ENCODE measurements at places on chromosomes 5 and 9. TPM values are rescaled to one million over a fixed set of nuclear protein-coding genes. Genes with fewer than 3 reads are reported as not detected.
A peak's percentile ranks its signal among the peaks of the same experiment; 100 is the strongest.

PCDH1 gene
- 13.6 TPM for polyA plus RNA-seq

ZNF454 gene
- polyA plus RNA-seq: 3.7 TPM

C5orf52 gene
- not detected for polyA plus RNA-seq

FAM78A gene
- polyA plus RNA-seq: 36.4 TPM

PPP3R2 gene
- not detected for polyA plus RNA-seq

KIF12 gene
- 0.13 TPM for polyA plus RNA-seq

DNA sequence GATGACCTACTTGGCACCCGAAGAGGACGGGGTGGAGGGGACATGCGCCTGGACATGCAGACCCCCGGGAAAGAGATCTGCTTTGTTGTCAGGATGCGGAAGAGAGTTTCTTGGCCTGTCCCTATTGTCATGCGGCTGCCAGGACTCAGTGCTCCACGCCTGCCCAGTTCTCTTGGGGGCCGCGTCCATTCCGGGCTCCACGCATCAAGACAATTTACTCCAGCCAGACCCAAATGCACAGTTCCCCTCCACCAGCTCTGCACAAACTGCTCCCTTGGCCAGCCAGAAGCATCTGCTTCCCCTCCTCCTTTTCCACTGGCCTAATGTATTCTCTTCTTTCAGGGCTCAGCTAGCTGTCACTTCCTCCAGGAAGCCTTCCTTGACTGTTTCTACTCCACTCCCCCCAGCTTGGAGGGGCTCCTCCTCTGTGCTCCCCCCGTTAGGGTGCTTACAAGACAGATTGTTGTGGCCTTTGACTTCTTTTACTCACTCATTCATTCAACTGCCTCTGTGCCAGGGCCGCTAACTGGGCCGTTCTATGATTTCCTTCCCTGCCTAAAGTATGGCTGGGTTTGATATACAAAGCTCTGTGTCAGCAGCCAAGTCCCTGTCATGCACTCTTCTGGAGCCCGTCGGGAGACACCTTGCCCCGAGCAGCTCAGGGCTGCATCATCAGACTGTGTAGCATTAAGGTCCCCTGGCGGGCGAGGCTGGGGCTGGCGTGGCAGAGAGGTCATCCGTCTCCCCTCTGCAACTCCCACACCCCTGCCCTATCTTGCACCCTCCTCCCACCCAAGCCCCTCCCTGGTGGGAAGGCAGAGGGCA, 6.6 kb downstream of the FIBCD1 start:
- peak; percentile 40 for DNase-seq

- no peak for DNase-seq
Measured at GRCh38 chr5:135662683-135663082, 83.9 kb upstream of the CXCL14 start.

DNA sequence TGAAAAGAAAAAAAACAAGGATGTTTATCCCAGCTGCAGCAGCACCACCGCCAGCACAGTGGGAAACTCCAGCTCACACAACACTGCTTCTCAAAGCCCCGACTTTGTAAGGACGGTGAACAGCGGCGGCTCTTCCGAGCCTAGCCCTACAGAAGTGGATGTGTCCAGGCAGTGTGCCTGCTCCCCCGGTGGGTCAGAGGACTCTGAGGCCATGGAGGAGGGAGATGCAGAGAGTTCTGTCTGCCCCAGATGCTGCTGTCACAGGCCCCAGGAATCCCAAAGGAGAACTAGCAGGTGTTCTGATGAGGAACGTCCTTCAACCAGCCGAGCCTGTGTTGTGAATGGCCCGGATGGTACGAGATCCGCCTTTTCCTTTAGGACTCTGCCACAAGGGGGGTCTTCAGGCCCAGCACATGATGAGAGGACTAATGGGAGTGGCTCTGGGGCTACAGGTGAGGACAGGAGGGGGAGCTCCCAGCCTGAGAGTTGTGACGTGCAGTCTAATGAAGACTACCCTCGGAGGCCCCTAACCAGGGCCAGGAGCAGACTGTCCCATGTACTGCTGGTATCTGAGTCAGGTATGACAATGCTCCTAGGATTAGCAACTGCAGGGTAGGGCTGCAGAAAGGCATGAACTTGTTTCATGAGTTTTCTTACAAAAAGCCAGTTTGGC, 43.7 kb downstream of the FBXO38 start:
- no peak for DNase-seq

DNA sequence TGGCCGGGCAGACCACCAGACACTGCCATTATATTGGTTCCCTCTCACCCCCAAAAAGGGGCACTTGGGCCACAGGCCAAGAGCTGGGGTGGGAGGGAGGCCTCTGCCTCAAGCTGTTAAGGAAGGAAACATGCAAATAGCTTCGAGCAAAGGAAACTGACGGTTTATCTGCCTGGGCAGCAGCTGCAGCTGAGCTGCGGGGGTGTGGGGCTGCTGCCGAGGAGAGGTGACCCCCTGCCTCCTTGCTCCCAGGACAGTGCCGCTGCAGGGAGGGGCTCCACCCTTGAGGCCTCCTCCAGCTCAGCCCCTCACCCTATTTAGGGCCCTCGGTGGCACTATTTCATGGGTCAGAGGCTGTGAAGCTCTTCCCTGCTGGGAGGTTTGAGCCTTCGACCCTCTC, 789 bp downstream of the DOK3 start:
- no peak for DNase-seq

DNA sequence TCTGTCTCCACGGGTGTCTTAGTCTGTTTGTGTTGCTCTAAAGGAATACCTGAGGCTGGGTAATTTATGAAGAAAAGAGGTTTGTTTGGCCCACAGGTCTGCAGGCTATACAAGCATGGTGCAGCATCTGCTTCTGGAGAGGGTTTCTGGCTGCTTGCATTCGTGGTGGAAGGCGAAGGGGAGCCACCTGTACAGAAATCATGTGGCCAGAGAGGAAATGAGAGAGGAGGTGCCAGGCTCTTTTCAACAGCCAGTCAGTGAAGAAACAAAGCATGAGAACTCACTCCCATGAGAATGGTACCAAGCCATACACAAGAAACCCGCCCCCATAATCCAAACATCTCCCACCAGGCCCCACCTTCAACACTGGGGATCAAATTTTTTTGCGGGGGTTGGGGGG, 53.4 kb downstream of the PFDN1 start:
- no peak for DNase-seq

DNA sequence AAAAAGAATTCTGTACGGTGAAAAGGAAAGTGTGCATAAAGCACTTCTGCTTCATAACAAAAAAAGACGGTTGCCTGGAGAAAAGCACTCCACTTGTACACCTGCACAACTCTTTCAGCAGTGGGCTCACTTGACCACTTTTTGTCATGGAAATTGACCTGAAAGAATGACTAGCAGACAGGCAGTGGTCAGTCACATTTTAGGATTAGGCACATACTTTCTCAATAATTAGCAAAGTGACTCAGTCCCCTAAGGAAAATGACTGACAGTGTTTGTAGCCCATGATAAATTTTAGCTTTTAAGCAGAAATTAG, 169.3 kb downstream of the FANCC start:
- DNase-seq: no peak

DNA sequence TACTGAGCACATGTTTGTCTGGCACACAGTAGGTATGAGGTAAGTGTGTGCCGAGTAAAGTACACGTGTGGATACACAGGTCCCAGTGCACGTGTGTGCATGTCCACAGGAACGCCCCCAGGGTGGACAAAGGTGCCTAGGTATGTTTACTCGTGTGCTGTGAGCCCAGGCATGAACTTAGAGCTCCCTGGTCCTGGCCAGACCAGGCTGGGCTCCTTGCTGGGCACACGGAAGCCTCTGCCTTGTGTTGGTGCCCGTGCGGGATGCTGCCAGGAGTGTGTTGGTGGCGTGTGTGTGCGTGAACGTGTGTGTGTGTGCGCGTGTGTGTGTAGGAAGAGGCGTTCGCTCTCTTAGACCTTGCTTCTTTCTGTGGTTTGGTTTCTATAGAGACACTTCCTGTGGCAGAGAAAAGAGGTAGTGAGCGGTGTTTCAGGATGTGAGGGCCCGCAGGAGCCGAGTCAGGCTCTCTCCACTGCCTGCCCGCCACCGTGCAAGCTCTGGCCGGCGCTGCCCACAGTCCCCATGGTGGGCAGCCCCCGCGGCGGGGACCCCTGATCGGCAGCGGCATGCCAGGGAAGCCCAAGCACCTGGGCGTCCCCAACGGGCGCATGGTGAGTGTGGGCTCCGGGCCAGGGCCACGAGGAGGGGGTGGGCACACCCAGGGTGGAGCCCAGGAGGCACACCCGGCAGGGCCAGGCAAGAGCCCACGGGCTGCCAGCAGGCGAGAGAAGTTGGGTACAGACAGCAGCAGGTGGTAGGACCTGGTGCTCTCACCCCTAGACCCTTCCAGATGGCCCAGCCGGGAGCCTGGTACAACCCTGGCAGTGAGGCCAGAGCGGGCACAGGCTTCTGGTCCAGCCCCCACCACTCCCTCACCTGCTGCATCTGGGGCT, at the start of gene RGS14:
RGS14 (plus strand) TSS at position 466 of the 893 bp plus-strand sequence; CDS start at position 567, 101 bp downstream.
- DNase-seq: no peak

GRCh38 chr5:132813599-132814502, 749 bp downstream of the SOWAHA start:
- DNase-seq: no peak

- DNase-seq: no peak
Measured at GRCh38 chr9:108776920-108777639, 78.7 kb downstream of the ACTL7B start.

- no peak for DNase-seq
Measured at GRCh38 chr9:85079349-85079748, 409.8 kb downstream of the NTRK2 start.
